Activated naive CD4-positive, alpha-beta T cell (primary cell): ENCODE measurements at places on chromosomes 5 and 9.

DNA sequence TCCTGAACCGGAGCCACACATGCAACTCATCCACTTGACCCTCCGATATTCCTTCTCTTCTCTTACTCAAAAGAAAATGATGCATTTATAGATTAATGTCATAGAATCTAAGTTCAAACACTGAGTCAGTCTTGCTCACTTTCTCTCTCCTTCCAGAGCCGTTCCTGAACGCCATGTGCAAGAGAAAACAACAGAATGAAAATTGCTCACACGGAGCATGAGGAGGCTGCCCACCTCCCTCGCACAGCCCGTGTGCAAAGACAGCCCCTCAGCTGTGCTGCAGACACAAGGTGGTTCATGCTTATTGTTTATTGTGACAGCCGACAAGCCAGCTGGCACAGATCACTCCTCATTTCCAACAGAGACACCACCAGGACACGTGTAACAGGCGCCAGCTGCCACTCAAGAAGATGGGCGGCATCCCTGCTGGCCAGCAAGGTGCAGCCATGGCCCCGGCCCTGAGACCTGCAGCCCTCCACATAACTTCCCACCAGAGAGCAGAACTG, 290.8 kb downstream of the GLIS3 start:
- no peak for DNase-seq

GRCh38 chr5:31598640-31599611, 40.0 kb upstream of the PDZD2 start:
- no peak for DNase-seq

- no peak for DNase-seq
These were observed 451.4 kb downstream of the CTNND2 start for GRCh38 chr5:11452852-11453251.

DNA sequence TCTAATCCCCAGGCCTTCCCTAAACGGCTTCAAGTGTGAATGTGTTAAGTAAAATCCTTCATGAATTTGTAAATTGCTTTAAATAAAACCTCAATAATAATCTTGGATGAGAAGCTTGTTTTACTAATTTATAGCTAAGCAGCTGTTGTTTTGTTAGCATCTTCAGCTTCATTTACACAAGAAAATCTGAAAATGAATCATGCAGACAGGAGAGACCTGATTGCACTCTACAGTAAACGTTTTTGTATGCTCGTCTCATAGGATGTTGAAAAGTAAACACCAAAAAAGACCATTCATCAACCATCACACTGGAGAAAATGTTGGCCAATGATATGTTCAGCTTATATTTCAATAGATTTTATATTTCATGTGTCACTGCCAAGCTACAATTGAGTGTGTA, 40.4 kb upstream of the MAP3K1 start:
- DNase-seq = no peak

DNA sequence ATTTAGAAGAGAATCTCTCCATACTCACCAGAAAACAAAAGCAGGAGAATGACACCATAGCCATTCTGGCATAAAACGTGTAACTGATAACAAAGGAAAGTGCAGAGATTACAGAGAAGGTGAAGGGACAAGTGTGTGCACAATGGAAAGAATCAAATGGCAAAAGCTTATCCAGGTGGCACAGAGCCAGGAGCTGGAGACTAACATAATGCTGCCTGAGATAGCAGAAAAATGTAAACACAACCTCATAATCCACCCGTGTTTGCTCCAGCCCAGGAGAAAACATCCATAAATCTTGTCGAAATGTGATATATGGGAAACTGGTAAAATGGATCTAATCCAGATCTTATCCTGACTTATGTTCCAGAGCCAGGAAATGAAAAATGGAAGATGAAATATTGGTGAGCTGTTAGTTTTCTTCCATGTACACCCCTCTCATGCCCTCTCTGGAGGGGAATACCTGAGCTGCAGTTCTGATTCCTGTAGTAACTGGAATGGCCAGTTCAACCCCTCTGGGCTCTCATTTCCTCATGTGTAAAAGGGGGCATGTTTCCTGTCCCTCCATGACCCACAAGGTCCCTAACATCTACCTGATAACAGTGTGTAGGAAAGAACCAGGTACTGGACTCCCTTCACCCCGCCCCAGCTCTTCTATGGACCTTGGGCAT, 212.3 kb upstream of the DAPK1 start:
- DNase-seq = no peak

- no peak for DNase-seq
These were observed 374.7 kb upstream of the GRIN3A start for GRCh38 chr9:102113191-102113590.

GRCh38 chr5:122319897-122320296, 7.9 kb downstream of the SNCAIP start:
- no peak for DNase-seq
